ENCODE measurements at places on chromosomes 2 and 18.

GRCh38 chr2:131413148-131413747 is 49.3 kb upstream of the RAB6D start:
- H3K36me3 ChIP-seq: no peaks in the 10 kb centered on the region
- peak; percentile 37 for DNase-seq
- H3K4me3 ChIP-seq: no peak overlapping the region

GRCh38 chr2:108922141-108922915 is 66.7 kb downstream of the EDAR start:
- no peak overlapping the region for H3K4me3 ChIP-seq
- no peaks in the 10 kb centered on the region for H3K4me1 ChIP-seq
- no peaks in the 10 kb centered on the region for H3K36me3 ChIP-seq
- no peak for DNase-seq
- H3K27ac ChIP-seq: no peak overlapping the region

GRCh38 chr2:44559108-44559507 is 197.4 kb downstream of the CAMKMT start:
- peaks cover 4% of the 10 kb centered on the region for H3K36me3 ChIP-seq
- no peak for DNase-seq
- H3K4me3 ChIP-seq: no peak overlapping the region
- H3K27ac ChIP-seq: no peak overlapping the region
- H3K4me1 ChIP-seq: peaks cover 24% of the 10 kb centered on the region

GRCh38 chr2:205686783-205687640 is 4.7 kb downstream of the NRP2 start:
- peaks cover 42% of the 10 kb centered on the region for H3K36me3 ChIP-seq
- H3K27ac ChIP-seq: no peak overlapping the region
- peak overlapping the region; percentile 93 for H3K4me3 ChIP-seq
- no peaks in the 10 kb centered on the region for H3K27me3 ChIP-seq
- H3K4me1 ChIP-seq: peaks cover 19% of the 10 kb centered on the region

DNA sequence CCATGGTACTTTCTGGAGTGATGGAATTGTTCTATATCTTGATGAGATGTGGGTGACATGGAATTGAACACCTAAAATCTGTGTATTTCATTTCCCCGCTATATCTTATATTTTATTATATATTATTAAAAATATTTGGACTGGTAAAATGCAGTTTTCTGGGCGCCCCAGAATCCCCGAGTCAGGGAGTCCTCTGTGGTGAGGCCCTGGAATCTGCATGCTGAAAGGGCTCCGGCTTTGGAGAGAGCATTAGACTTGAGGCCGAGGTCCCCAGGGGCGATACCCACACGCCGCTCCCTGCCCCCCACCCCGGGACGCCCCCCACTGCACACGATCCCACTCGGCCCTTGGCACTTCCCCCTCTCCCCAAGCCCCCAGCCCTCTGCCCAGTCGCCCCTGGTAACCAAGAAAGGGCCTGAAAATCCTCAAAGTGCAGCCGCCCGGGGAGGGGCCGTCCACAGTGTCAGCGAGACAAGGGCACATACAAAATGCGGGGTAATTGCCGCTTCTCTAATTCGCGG is 126.0 kb downstream of the ZFP36L2 start:
- peak overlapping the region; percentile 65 for H3K4me3 ChIP-seq
- H3K27ac ChIP-seq: no peak overlapping the region
- H3K27me3 ChIP-seq: no peaks in the 10 kb centered on the region
- no peaks in the 10 kb centered on the region for H3K4me1 ChIP-seq

DNA sequence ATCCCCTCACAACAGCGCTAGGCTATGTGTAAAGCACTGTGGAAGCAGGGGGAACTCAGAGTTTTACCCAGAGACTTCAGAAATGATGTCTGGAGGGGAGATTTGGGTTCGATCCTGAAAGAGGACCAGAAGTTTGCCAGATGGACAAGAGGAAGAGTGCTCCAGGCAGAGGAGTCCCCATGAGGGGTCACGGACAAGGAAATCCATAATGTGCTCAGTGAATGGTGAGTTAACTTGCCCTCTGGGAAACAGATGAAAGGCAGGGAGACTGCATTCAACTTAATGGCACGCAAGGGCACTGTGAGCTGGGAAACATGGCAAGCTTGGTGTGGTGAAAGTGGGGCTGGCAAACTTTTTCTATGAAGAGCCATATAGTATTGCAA is 6.0 kb upstream of the ASAP2 start:
- no peak overlapping the region for H3K4me3 ChIP-seq
- H3K27ac ChIP-seq: peak overlapping the region; percentile 65
- no peaks in the 10 kb centered on the region for H3K27me3 ChIP-seq
- no peak for DNase-seq

All from Calu3 (cell line).